Pancreas (tissue), 10 donors: ENCODE measurements at places on chromosomes 13 and 19. TPM values are rescaled to one million over a fixed set of nuclear protein-coding genes. Genes with fewer than 3 reads are reported as not detected.

DNA sequence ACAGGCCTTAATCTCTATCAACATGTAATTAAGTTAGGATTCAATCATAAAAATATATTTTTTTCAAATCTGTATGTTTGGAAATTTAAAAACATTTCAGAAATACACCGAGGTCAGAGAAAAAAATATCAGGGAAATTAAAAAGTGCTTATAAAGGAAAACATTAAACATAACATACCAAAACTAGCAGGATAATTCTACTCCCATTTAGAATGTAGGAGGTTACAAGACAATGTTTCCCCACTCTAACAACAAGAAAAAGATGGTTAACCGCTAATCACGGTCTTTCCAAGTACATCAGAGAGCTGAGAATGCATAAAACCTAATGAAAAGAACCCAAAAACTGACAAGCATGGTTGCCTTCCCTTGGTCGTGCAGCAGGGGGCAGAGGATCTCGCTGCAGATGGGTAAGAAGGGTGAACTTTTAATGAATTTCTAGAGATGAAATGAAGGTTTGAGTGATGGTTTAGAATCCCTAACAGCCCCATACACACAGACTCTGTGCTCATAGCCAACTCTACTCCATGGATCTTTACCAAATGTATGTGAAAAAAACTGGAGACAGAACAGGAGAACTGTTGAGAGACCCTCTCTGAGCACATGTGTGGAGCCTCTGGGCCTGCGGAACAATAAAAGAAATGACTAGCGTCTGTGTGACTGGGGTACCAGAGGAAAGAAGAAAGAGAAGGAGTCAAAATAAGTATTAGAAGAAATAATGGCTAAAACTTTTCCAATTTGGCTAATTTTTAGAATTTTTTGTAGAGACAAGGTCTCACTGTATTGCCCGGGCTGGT, 51.3 kb upstream of the LSM14A start:
- no peak overlapping the region for H3K4me3 ChIP-seq
- no peak for DNase-seq
- H3K27me3 ChIP-seq, result no peaks in the 10 kb centered on the region
- no peaks in the 10 kb centered on the region for H3K36me3 ChIP-seq
- H3K27ac ChIP-seq, result no peak overlapping the region
- H3K4me1 ChIP-seq, result no peaks in the 10 kb centered on the region

GRCh38 chr13:99686157-99686572, 184.9 kb downstream of the TM9SF2 start:
- H3K27me3 ChIP-seq, result no peaks in the 10 kb centered on the region
- H3K36me3 ChIP-seq, result no peaks in the 10 kb centered on the region
- no peak overlapping the region for H3K27ac ChIP-seq
- DNase-seq, result peak; percentile 54
- no peak overlapping the region for H3K4me3 ChIP-seq
- no peaks in the 10 kb centered on the region for H3K4me1 ChIP-seq

DNA sequence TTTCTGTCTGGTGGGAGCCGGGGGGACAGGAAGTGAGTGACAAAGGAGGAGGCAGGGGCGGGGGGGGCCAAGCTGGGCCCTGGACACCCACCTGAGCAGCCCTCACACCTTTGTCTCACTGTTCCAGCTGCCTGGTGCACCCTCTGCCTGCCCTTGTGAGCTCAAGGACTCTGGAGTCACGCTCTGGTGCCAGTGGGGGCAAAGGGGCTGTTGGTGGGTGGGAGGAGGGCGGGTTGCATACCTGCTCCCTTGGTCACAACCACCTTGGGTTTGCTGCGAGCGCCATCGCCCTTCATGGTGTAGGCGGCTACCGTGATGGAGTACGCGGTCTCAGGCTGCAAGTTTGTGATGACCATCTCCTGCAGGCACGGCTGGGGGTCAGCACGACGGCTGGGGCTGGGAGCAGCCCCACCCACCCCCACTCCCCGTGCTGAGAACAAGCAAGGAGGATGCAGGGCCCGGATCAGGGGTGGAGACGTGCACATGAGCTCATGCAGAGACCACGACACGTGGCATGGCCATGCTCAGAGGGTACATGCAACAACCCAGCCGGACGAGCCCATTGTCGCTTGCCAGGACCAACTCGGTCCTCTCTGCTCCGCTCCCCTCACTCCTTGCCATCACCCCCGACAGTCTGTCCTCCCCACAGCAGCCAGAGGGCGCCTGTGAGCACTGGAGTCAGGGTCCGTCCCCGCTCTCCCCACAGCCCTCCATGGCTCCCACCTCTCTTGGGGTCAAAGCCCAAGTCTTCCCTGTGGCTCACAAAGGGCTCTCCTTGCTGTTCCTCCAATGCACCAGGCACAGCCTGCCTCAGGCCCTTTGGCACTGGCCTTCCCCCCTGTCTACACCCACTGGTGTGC, 114.9 kb downstream of the PTPRS start:
- peak; percentile 74 for DNase-seq
- H3K4me3 ChIP-seq, result no peak overlapping the region
- H3K4me1 ChIP-seq, result no peaks in the 10 kb centered on the region
- H3K27me3 ChIP-seq, result no peaks in the 10 kb centered on the region
- no peak overlapping the region for H3K27ac ChIP-seq

GRCh38 chr19:29663861-29664752, 1.2 kb upstream of the PLEKHF1 start:
- no peak for DNase-seq
- peaks cover 21% of the 10 kb centered on the region for H3K4me1 ChIP-seq
- no peaks in the 10 kb centered on the region for H3K36me3 ChIP-seq
- H3K4me3 ChIP-seq, result peak overlapping the region; percentile 91
- H3K27ac ChIP-seq, result no peak overlapping the region

GRCh38 chr13:83221256-83221655, 661.0 kb downstream of the SLITRK1 start:
- no peaks in the 10 kb centered on the region for H3K27me3 ChIP-seq
- no peaks in the 10 kb centered on the region for H3K36me3 ChIP-seq
- DNase-seq, result no peak
- H3K4me3 ChIP-seq, result no peak overlapping the region
- H3K4me1 ChIP-seq, result no peaks in the 10 kb centered on the region

GRCh38 chr13:50722440-50723125, 120.9 kb downstream of the DLEU7 start:
- no peak overlapping the region for H3K27ac ChIP-seq
- no peak overlapping the region for H3K4me3 ChIP-seq
- no peak for DNase-seq

GRCh38 chr19:45130888-45131615, 29.7 kb downstream of the NKPD1 start:
- DNase-seq, result no peak
- no peak overlapping the region for H3K27ac ChIP-seq
- no peaks in the 10 kb centered on the region for H3K4me1 ChIP-seq
- no peaks in the 10 kb centered on the region for H3K36me3 ChIP-seq

GRCh38 chr19:39590265-39590664, 12.1 kb upstream of the LGALS13 start:
- H3K4me1 ChIP-seq, result no peaks in the 10 kb centered on the region
- no peak overlapping the region for H3K27ac ChIP-seq
- DNase-seq, result no peak
- no peaks in the 10 kb centered on the region for H3K27me3 ChIP-seq
- H3K36me3 ChIP-seq, result no peaks in the 10 kb centered on the region
- no peak overlapping the region for H3K4me3 ChIP-seq

GRCh38 chr13:36857253-36857652, 38.2 kb downstream of the RFXAP start:
- DNase-seq, result no peak
- H3K36me3 ChIP-seq, result no peaks in the 10 kb centered on the region
- no peak overlapping the region for H3K27ac ChIP-seq
- no peak overlapping the region for H3K4me3 ChIP-seq
- H3K4me1 ChIP-seq, result no peaks in the 10 kb centered on the region

- no peak for DNase-seq
- no peak overlapping the region for H3K27ac ChIP-seq
- no peaks in the 10 kb centered on the region for H3K4me1 ChIP-seq
- no peaks in the 10 kb centered on the region for H3K36me3 ChIP-seq
- no peaks in the 10 kb centered on the region for H3K27me3 ChIP-seq
Observed at GRCh38 chr13:95391362-95391761, 90.1 kb upstream of the ABCC4 start.

DNA sequence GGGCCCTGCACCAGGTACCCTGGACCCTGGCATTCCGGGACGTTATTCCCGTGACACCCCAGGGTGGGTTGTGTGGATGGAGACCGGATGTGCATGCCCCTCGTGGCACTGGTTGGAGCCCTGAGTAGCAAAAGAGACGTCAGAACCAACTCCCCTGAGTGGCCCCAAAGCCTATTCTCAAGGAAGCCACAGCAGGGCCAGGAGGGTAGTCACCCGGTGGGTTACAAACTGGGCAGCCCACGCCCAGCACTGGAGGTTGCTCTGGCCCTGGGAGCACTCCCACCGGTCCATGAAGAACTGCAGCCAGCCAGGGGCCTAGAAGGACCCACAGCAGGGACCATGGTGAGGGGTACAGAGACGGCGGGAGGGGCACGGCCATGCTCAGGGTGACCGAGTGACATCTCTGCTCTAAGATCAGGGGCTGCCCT, 7.5 kb downstream of the KLF16 start:
- no peak overlapping the region for H3K4me3 ChIP-seq
- peaks cover 20% of the 10 kb centered on the region for H3K4me1 ChIP-seq
- peak; percentile 20 for DNase-seq
- H3K27ac ChIP-seq, result peak overlapping the region; percentile 17

- DNase-seq, result no peak
- H3K27ac ChIP-seq, result no peak overlapping the region
- H3K27me3 ChIP-seq, result peaks cover 3% of the 10 kb centered on the region
- H3K36me3 ChIP-seq, result no peaks in the 10 kb centered on the region
- H3K4me1 ChIP-seq, result no peaks in the 10 kb centered on the region
Observed at GRCh38 chr13:37596805-37597204, 1.8 kb downstream of the POSTN start.

- H3K27me3 ChIP-seq, result no peaks in the 10 kb centered on the region
- no peak for DNase-seq
- H3K27ac ChIP-seq, result no peak overlapping the region
- no peaks in the 10 kb centered on the region for H3K4me1 ChIP-seq
- no peaks in the 10 kb centered on the region for H3K36me3 ChIP-seq
Observed at GRCh38 chr13:37413161-37413560, 185.4 kb downstream of the POSTN start.

GRCh38 chr19:32945260-32945659, 26.5 kb downstream of the CEP89 start:
- H3K27me3 ChIP-seq, result no peaks in the 10 kb centered on the region
- DNase-seq, result no peak
- H3K36me3 ChIP-seq, result no peaks in the 10 kb centered on the region

- DNase-seq, result no peak
- no peaks in the 10 kb centered on the region for H3K36me3 ChIP-seq
- no peaks in the 10 kb centered on the region for H3K27me3 ChIP-seq
- H3K4me3 ChIP-seq, result no peak overlapping the region
- H3K27ac ChIP-seq, result no peak overlapping the region
Observed at GRCh38 chr13:65532231-65532630, 1697.9 kb downstream of the PCDH9 start.

IGFL4 gene
- total RNA-seq, result not detected

HSH2D gene
- 5.9 TPM for total RNA-seq

C19orf12 gene
- total RNA-seq, result 14.2 TPM

NAT14 gene
- total RNA-seq, result 6.8 TPM

EFNA2 gene
- not detected for total RNA-seq
